Hematopoietic multipotent progenitor cell treated with erythropoietin and hydrocortisone succinate and interleukin-3 and kit ligand, for 4 days (in vitro differentiated cells): ENCODE measurements at places on chromosomes 12 and 14.

GRCh38 chr14:100875126-100875525 is 28.4 kb downstream of the RTL1 start:
- DNase-seq, result no peak

- DNase-seq, result peak; percentile 76
Observed at GRCh38 chr14:23562822-23563472, 4.6 kb downstream of the AP1G2 start.

- no peak for DNase-seq
Observed at GRCh38 chr12:108842361-108842760, 15.0 kb downstream of the SSH1 start.

DNA sequence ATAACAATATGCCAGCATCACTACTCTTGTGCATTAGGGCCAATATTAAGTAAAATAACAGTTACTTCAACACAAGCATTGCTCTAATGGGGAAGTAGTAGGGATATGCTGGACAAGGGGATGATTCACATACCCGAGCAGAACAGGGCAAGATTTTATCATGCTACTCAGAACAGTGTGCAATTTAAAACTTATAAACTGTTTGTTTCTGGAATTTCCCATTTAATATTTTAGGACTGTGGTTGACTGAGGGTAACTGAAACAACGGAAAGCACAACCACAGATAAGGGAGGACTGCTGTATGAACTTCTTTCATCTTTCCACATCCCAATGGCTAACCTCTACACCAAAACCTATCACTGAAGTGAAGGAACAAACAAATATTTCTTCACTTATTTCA is 36.8 kb downstream of the SARNP start:
- peak; percentile 88 for DNase-seq

DNA sequence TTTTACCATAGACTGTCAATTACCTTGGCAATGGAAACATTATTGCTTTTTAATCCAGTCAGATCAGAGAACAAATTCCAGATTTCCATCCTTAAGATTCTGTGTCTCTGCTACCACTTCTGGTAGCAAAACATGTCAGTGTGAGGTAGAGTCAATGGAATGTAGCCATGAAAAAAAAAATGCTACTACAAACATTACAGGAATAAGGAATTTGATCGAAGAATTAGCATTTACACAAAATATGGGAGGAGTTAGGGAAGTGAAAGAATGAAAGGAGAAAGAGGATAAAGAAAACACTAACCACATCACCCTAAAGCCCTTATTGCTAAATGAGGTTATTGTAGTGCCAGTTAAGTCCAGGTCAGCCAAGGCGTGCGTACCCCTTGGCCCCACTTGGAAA is 9.2 kb downstream of the MED21 start:
- DNase-seq, result no peak

DNA sequence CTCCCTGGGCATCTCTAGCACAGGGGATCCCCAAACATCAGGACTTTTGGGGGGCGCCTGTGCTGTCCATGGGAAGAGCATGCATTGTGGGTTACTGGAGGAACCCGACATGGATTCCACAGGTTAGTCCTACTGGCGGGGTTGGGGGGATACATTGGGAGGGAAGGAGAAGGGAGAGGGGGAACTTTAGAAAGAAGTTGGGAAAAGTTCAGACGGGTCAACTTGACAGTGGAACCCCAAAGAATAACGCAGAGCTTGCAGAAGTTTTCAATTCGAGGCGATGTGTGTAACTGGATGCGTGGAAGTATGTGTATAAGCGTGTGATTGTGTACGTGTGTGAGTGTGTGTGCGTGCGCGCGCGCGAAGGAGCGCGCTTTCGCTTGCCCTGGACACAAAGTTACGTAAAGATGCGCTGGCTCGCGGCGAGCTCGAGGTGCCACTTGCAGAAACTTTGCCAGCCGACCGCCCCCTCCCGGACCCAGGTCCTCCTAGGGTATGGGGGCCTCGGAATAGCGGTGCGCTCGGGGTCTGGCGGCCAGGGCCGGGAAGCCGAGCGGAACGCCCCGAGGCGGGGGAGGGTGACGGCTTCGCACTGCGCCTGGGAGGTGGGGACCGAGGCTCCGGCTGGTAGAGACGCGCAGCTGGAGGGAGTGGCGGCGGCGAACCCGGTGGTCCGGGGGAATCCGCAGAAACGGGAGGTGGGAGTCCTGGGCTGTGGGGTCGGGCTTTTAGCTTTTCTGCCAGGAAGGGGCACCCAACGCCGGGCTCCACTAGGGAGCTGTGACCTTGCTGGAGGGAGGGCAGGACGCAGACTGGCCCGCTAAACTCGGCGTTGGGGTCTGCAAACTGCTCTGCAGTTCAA is 669 bp downstream of the RFX4 start:
- peak; percentile 28 for DNase-seq
